HL-60 (cell line): ENCODE measurements at places on chromosomes 13 and 19.

DNA sequence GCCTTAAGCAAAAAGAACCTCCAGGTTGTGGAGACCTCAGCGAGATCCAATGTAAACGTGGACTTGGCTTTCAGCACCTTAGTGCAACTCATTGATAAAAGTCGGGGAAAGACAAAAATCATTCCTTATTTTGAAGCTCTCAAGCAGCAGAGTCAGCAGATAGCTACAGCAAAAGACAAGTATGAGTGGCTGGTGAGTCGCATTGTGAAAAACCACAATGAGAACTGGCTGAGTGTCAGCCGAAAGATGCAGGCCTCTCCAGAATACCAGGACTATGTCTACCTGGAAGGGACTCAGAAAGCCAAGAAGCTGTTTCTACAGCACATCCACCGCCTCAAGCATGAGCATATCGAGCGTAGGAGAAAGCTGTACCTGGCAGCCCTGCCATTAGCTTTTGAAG lies 58.5 kb downstream of the ARHGAP35 start:
- DNase-seq = no peak

- DNase-seq = no peak
Measured at GRCh38 chr19:38032951-38033350, 125.9 kb downstream of the SIPA1L3 start.

- DNase-seq = no peak
Measured at GRCh38 chr19:47313754-47314295, 4.2 kb downstream of the C5AR1 start.

GRCh38 chr13:25210842-25211569 lies 38.9 kb upstream of the AMER2 start:
- DNase-seq = no peak

DNA sequence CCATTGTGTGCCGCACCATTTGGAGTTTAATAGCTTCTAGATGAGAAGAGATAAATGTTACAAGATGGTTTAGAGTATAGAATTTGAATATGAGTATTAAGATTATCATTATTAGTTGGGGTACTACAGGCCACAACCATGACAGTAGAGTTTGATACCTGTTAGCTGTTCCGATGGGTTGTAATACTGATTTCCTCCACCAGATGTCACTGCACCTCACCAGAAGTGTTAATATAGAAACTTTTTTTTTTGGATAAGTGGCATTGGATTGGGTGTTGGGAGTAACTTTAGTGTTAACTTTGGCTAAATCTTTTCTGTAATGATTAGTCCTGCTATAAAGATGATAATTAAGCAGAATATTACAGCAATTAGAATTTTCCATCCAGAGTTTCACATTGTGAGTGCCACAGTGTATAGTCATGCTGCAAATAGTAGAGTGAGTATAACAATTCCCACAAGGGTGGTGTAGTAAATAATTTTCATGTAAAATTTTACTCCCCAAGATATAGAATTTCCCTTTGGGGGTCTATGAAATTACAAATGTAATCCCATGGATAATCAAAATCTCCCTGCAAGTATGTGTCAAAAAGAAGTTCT lies 56.3 kb downstream of the PSG3 start:
- peak; percentile 3 for DNase-seq

GRCh38 chr19:10699650-10700335 lies 1.4 kb upstream of the QTRT1 start:
- DNase-seq = peak; percentile 71

DNA sequence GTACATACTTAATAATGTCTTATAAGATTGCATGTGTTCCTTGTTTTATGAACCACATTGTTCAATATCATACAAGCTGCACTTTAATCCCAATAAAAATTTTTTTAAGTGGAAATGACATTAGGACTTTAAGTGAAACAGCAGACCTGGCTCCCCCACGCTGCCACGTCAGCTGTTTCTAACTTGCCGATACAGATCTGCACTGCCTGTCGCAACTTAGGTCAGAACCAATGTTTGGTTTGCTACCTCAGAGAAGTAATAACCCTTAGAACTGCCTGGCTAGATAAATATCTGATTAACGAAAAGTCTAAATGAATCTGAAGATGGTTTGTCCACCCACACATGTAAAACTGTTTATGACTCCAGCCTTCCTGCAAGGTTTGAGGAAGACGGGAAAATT lies 327.5 kb upstream of the DACH1 start:
- DNase-seq = no peak

DNA sequence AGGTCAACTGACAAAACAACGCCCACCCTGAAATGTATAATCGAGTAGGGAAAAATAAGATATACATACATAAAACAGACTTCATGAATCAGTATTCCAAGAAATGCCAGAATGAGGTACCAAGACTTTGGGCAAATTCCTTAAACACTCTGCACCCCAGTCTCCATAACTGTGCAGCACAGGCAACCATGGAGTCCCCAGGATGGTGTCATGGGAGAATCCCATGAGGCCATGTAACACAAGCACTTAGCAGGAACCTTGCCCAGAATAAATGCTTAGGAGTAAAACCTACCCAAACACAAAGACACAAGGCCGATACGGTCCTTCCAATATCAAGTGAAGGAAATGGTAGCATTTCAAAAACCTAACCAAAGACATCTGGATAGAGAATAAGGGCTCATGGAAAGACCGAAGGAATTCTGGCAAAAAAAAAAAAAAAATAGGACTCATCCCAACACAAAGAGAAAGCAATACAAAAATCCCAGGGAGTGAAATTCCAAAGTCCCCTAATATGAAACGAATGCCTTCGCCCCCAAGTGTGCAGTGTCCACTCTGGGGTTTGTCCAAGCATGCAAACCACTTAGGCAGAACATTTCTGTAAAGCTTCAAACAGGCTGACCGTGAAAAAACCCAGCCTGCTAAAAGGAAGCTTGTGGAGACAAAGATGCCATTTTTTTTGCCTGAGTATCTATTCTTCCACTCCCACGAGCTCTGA lies 11.1 kb downstream of the ZC3H4 start:
- DNase-seq = no peak

DNA sequence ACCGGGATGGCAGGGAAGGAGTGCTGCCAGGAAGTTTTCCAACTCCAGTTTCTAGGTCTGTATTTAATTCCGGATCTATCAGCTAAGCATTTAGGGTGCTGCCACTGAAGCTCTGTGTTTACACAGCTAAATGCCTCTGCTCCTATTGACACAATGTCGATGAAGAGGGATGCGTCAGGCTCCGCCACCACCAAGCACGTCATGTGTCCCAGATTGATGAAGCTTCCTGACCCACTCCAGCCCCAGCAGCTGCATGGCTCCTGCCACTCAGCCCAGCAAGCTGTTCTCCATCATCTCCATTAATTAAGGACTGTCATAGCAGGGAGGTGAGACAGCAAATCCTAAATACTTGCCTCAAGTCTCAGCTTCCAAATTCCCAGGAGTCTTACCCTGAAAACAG lies 435.2 kb upstream of the ZNF507 start:
- DNase-seq = no peak

DNA sequence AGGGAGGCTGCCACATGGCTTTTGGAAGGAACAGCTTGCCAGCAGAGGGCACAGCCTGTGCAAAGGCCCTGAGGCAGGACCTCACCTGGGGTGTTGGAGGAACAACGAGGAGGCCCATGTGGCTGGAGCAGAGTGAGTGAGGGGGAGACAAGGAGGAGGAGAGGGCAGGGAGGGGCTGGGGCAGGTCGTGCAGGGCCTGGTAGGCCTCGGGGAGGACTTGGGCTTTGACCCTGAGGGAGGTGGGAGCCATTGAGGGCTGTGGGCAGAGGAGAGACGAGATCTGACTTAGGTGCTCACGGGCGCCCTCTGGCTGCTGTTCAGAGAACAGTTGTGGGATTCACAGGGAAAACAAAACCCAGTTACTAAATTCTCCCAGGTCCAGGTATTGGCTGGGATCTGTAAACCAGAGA lies 25.2 kb downstream of the ZNRF4 start:
- no peak for DNase-seq

GRCh38 chr13:45367358-45367757 lies 26.4 kb upstream of the TPT1 start:
- peak; percentile 28 for DNase-seq

GRCh38 chr13:106480351-106480910 lies 55.0 kb downstream of the EFNB2 start:
- no peak for DNase-seq

DNA sequence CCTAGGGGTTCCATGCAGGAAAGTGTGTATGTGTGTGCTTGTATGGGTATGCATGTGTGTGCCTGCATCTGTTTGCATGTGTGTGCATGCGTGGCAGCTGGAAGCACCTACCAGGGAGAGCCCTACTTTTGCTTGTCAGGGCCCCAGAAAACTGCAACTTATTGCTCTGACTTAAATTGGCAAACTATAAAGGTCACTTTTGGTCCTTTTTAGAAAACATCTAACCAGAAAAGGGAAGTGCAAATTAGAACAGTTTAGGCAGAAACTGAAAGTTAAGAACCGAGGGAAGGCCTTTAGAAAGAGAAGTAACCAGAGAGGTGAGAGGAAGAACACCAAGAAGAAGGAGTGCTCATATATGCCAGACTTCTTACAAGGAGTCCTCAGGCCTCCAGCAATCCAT lies 32.5 kb downstream of the DLEU7 start:
- peak; percentile 36 for DNase-seq

- no peak for DNase-seq
Measured at GRCh38 chr19:31597616-31598015, 248.4 kb upstream of the TSHZ3 start.

DNA sequence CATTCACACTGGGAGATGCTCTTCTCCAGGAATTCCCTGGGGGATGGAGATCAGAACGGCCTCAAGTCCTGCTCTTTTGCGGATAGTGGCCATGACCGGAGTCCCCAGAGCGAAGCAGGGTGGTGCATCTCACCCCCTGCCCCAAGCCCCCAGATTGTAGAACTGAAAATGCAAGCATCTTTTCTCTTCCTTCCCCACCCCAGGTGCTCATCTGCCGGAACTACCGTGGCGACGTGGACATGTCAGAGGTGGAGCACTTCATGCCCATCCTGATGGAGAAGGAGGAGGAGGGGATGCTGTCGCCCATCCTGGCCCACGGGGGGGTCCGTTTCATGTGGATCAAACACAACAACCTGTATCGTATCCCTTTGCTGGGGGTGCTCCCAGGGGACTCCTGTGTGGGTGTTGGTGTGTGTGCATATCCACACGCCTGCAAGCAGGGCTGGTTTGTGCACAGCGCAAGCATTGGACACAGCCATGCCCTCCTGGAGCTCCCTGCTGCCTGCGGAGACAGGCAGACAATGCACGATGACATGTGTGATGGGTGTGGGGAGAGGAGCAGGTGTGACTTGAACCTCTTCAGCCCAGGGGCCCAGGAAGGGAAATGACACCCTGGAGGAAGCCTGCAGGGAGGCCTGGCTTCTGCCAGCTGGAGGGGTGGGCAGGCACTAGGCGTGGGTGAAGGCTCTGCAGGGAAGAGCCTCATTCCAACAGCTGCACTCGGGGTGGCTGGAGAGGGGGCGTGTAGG lies 5.7 kb downstream of the AP1M1 start:
- no peak for DNase-seq

- no peak for DNase-seq
Measured at GRCh38 chr19:939922-940321, 14.1 kb downstream of the ARID3A start.

DNA sequence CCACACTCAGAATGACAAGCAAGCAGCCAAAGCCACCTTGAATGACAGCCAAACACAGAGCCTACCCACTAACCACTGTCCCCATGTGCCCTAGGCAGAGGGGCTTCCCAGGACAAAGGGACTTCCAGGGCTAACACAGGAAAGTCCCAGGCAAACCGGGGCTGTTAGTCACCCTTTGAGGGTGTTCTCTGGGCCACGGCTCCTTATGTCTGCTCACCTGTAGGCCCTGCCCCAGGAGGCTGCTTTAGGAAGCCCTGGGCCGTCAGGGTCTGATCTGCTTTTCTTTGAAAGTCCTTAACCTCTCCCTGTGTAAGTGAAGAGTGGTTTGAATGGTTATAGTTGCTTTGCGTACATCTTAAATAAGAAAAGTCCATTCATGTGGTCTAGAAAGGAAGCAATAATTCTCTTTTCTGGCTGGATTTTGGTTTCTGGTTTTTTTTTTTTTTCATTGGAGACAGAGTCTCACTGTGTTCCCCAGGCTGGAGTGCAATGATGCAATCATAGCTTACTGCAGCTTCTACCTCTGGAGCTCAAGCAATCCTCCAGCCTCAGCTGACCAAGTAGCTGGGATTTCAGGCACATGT lies 161.4 kb downstream of the EFNB2 start:
- no peak for DNase-seq

DNA sequence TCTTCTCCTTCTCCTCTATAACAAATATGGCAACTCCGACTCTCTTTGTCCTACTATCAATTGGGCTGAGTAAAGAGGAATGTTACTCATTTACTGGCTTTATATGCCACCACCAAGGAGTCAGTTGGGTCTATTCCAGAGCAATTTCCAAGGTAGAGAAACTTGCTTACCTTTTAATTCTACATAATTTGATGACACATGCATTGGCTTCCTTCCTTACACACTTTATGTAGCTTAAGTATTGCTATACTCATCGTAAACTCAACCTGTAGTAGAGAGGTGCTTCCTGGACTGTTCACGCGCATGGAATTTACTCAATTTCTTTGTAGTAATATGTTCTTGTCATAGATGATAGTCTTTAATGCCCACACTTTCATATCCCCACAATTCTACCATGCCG lies 160.7 kb downstream of the LMO7 start:
- DNase-seq = no peak

DNA sequence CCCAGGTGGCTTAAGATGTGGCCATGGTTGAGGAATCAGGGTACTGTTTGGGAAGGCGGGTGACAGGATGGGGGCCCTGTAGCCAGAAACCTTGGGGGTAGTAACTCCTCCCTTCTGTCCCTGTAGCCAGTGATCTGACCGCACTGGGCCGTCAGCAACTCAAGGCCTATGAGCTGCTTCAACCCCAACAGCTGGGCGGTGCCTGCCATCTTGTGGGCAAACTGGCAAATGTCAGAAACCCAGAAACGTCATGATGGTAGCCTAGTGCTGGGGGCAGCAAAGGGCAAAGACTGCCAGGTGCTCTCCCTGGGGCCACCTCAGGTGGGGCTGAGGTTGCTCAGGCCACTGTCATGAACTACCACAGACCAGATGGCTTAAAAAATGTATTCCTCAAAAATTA lies 3.5 kb downstream of the COPE start:
- DNase-seq = no peak

DNA sequence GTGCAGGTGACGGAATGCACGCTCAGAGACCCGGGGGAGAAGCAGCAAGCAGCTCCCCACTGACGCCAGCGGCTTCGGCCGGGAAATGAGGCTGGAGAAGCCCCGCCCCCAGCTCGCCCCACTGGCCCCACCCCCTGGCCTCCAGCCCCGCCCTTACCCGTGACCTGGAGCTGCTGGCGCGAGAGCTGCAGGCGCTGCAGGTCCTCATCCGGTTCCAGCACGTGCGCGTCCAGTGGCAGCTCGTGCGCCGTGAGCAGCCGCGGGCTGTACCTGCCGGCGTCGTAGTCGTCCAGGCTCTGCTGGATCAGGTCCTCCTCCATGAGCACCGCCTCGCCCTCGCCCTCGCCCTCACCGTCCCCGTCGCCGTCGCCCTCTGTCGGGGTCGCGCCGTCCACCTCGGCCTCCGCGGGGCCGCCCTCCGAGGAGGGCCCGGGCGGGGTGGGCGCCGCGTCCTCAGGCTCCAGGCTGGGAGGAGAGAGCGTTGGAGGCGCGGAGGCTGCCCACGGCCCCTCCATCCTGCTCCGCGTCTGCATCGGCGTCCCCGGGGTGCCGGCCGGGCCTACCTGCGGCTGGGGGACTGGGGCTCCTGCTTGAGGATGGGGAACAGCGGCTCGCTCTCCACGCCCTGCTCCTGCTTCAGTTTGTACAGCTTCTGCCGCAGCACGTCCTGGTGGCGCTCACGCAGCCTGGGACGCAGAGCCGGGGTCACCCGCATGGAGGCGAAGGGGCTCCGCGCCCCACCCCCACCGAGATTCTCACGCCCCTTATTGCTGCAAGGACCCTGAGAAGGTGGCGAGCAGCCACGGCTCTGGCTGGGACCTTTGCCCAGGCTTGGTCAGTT lies 6.4 kb upstream of the TBXA2R start:
- DNase-seq = no peak
